ENCODE measurements at places on chromosomes 12 and 14. TPM values are rescaled to one million over a fixed set of nuclear protein-coding genes. Genes with fewer than 3 reads are reported as not detected.

The TMEM132C gene
- not detected for total RNA-seq

The LGR5 gene
- 2.2 TPM for total RNA-seq

The REM2 gene
- total RNA-seq = not detected

The DPPA3 gene
- not detected for total RNA-seq

The RNF212B gene
- not detected for total RNA-seq

The IFNG-AS1 gene
- not detected for total RNA-seq

The SERPINA12 gene
- not detected for total RNA-seq

The SIX1 gene
- 1.4 TPM for total RNA-seq
